ENCODE measurements at places on chromosomes 1 and 21. TPM values are rescaled to one million over a fixed set of nuclear protein-coding genes. Genes with fewer than 3 reads are reported as not detected.

DNA sequence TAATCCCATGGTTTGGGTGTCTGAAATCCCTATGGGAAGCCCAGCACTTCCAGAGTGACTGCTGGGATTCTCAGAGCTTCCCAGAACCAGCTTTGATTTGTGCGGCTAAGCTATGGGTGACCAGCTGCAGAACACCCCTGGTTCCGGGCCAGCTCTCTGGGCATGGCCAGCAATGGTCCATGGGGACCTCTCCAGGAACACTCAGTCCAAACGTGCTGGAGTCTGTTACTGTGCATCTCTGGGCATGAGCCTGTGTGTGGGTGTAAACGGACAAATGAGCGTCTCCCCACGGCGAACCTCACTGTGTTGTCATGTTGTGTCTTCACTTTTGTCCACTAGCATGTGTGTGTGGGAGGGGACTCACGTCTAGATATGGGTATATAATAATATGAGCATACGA lies 54.4 kb downstream of the MAB21L3 start:
- no peak for DNase-seq

GRCh38 chr1:61450872-61451571 lies 273.9 kb downstream of the TM2D1 start:
- no peak for DNase-seq

NUP210L gene
- total RNA-seq, result 0.18 TPM

ATAD3B gene
- total RNA-seq, result 28.6 TPM

SLC25A44 gene
- total RNA-seq, result 16.3 TPM

DNA sequence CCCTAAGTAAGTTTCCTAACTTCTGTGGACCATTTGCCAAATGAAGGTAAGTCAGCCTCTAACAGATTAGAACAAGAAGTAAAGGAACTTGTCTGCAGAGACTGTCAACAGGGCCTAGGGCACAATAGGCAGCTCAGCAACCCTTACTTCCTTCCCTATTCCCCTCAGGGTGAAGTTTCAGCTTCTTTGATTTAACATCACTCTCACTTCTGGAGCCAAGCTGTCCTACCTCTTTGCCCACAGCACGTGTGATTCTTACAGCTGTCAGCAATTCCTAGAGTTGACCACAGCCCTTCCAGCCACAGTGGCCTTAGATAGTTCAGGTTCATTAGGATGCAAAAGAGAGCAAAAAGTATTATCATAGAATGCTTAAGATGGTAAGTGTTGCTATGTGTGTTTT lies 7.6 kb upstream of the EIF4G3 start:
- no peak for DNase-seq

SHISAL2A gene
- 1.3 TPM for total RNA-seq

SPATA46 gene
- total RNA-seq, result not detected

DNA sequence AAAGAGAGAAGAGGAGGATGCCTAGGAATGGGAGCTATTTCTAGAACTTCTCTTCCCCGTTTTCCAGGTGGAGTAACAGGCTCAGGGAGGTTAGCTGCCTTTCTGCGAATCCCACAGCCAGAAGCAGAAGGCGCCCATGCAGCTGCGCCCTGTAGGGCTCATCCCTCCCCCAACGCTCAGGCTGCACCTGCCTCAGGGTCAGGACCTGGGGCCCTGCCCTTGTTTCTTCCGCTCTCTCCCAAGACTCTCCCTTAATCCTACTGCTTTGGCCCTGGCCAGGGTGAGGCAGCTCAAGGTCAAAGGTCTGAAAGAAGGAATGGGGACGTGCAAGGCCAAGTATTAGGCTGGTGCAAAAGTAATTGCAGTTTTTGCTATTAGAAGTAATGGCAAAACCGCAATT lies 30.5 kb upstream of the PADI2 start:
- no peak for DNase-seq

- DNase-seq, result no peak
Observed at GRCh38 chr1:221812088-221812752, 70.3 kb upstream of the DUSP10 start.

- DNase-seq, result no peak
Observed at GRCh38 chr1:78079580-78079979, 33.8 kb downstream of the GIPC2 start.

RHOU gene
- total RNA-seq, result 21.8 TPM

MTARC1 gene
- 28.6 TPM for total RNA-seq

CFAP45 gene
- total RNA-seq, result 1.6 TPM

GUCA2B gene
- total RNA-seq, result not detected

DNA sequence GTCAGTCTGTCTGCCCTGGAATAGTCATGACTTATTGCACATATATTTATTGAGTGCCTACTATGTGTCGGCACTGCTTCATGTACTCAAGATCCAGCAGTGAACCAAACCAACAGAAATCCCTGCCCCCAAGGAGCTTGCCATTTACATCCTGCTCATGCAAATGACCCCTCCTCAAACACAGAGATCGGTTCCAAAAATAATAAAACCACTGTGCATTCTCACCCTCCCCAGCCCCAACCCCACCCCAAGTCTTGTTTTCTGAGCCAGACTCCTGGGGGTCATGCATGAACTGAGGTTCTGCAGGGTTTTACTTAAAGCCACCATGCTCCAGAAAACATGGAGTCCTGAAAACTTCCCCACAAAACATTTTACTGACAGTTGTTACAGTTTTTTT lies 61.9 kb downstream of the KIAA0040 start:
- no peak for DNase-seq

ARHGEF19 gene
- total RNA-seq, result 4.6 TPM

GRCh38 chr1:77504986-77505385 lies 177.5 kb downstream of the ZZZ3 start:
- no peak for DNase-seq

GRCh38 chr21:33915368-33916199 lies at the start of gene ATP5PO:
TSS of gene ATP5PO (minus strand) at chr21:33915804. CDS start at chr21:33915763, 41 bp downstream.
- peak; percentile 98 for DNase-seq

GBP7 gene
- total RNA-seq, result 0.13 TPM

- no peak for DNase-seq
Observed at GRCh38 chr1:9730096-9730901, 78.8 kb downstream of the PIK3CD start.

RSPH1 gene
- total RNA-seq, result 0.58 TPM

DNA sequence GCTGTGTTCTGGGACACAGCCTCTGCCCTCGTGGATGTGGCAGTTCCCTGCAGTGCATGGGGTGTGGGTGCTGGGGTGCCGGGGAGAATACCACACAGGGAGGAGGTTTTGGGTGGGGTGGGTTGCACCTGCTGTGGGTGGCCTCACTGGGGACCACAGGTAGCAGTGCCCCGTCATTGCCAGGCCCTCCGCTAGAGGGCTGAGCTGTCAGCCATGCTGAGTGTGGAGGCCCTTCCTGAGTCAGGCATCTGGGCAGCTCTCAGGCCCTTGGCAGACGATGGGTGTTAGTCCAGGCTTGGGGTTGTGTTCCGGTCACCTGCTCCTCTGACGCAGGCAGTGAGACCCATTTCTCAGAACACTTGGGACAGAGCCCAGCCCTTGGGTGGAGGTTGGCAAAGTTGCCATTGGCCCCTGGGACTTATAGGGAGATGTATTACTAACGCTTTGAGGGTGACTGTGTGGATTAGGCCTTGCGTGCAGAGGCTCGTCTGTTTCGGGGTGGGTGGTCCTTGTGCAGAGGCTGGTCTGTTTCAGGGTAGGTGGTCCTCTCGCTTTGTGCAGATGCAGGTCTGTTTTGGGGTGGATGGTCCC lies 23.9 kb downstream of the PCNT start:
- no peak for DNase-seq

DNA sequence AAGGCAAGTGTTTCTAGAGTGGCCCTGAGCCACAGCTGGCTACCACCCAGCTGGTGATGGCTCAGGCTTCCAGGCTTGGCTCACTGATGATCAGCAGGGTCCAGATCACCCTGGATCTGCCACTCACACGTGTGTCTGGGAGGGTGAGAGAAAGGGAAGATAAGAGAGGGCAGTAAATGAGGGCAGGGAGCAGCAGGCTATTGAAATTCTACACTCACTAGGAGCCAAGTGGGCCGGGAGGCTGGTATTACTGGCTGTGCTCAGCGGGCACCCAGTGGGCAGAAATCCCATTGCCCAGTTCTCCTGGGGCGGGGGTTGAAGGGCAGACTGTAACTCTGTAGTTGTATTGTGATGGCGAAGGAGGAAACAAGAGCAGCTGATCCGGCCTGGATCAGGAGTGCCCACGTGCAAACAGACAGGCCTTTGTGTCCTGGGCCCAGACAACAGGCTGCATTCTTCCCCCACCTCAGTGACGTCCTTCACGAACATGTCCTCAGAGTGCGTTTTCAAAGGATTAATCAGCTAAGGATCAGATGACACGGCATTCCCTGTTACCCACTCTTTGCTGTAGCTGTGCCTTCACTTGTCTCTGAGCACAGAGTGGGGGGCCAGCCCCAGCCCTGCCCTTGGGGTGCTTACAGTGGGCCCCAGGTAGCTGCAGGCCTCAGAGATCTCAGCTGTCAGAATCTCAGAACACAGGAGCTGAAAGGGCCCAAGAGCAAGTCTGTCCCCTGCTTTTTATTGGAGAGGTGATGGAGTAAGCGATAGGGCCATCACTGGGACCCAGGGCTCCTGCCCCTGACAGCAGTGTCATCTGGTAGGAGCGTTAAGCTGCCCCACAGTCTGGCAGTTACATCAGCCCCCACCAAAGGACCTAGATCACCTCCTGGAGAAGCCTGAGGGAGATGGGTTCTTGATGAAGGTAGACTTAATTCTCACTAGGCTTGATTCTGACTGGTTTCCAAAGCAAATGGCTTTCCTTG lies 60.5 kb downstream of the ATP1A1 start:
- peak; percentile 71 for DNase-seq

TMIGD3 gene
- 1.2 TPM for total RNA-seq

KCNT2 gene
- total RNA-seq, result 10.6 TPM
